ENCODE measurements at places on chromosomes 4 and X.

DNA sequence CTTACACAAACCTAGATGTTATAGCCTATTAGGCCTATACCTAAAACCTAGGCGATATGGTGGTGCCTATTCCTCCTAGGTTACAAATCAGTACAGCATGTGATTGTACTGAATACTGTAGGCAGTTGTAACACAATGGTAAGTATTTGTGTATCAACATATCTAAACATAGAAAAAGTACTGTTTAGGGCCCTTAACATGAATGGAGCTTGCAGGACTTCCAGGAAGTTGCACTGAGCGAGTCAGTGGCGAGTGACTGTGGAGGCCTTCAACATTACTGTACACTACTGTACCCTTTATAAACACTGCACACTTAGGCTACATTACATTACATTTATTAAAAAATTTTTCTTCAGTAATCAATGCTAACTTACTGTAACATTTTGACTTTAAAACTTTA, 37.8 kb downstream of the WWC2 start:
- no peak for DNase-seq

- DNase-seq: no peak
These were observed 255.5 kb downstream of the BMPR1B start for GRCh38 chr4:95013236-95013635.

- no peak for DNase-seq
These were observed 2.1 kb downstream of the JAKMIP1 start for GRCh38 chr4:6198278-6198677.

DNA sequence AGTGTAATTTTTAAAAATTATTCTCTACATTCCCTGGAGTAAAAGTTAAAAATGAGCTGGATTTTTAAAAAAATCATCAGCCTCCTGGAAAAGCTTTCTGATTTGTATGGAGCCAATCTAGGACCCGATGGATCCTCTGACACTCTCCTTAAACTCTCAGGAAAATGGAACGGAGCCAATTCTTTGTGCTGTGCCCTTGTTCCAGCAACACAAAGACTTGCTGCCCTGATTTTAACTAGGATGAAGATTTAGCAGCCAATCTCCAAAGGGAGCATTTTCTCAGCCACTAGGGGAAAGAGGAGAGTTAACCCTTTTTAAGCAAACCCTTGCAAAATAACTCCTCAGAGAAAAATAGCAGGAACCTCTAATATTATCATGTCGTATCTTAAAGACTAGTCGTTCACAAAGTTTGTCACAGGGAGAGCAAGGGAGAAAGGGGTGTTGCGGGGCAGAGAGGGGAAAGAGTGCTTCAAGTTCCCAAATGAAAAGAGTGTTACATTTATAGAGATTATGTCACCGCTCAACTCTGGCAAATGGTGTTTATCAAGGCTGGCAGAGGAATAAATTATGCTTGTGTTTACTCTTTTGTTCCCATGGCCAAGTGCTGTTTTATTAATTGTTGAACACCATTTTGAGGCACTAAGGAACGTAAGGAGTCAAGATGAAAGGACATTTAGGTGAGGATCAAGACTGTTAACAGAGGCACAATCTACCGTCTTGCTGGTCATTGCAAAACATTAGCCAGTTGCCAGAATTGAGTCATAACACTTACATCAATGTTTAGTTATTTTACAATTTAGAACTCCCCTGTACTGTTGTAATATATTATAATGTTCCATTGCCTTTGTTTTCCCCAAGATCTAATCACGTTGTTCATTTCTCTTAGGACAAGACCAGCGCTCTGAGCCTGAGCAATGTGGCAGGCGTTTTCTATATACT, 250.7 kb downstream of the THOC2 start:
- no peak for DNase-seq

- DNase-seq: no peak
These were observed 26.5 kb upstream of the CYBB start for GRCh38 chrX:37753384-37753783.

- DNase-seq: no peak
These were observed 14.9 kb downstream of the PPP3CA start for GRCh38 chr4:101332424-101332823.

DNA sequence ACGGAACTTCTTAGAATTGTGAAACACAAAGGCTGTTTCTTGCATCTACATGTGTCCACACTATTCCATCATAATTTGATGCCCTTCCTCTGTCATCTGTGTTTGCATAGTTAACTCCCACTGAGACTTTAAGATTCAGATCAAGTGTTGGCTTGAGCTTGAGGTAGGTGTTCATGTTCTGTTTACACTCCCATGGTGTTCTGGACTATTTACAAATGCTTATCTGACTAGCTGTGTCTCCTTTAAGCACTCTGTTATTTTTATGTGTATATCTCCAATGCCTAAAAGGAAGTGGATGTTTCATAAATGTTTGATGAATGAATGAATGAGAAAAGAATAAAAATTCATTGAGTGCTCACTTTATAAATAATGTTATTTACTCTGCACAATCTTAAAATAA, 622.7 kb downstream of the RAB28 start:
- no peak for DNase-seq

- no peak for DNase-seq
These were observed 140.4 kb upstream of the GRID2 start for GRCh38 chr4:92163348-92163747.

DNA sequence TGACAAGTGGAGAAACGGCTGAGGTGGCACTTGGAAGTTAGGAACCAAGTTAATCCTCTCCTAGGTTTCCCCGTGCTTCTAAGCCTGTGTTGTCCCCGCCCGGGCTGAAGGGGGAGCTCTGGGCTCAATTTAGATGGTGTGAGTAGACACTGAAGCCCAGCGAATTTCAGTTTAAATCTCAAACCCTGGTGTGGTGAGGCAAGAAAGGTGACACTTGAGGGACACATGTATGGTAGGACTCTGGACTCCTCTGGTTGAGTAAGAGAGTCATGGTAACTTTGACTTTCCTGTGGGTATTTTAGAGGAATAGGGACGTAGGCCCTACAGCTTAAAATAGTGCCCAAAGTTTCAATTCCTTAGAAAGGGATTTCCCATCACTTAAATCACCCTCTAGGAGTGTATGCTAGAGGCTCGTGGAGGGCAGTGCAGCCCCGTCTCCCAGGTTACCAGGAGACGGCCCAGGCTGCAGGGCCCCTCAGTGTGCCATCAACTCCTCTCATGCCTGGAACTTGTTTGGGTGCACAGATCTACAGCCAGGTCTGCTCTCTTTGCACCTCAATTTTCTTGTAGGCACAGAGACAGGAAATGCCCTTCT, 24.0 kb downstream of the HAND2 start:
- no peak for DNase-seq
